ENCODE measurements at places on chromosomes 13 and 19. TPM values are rescaled to one million over a fixed set of nuclear protein-coding genes. Genes with fewer than 3 reads are reported as not detected.

Gene ZNF829
- 3.5 TPM for total RNA-seq

Gene LILRA1
- total RNA-seq: not detected

Gene TMEM86B
- total RNA-seq: 6.7 TPM

Gene LRP3
- total RNA-seq: 0.30 TPM

Gene HSH2D
- 43.5 TPM for total RNA-seq

Gene PRSS57
- total RNA-seq: not detected

Gene FFAR3
- 0.92 TPM for total RNA-seq

Gene EDDM13
- 2.2 TPM for total RNA-seq

Gene KCNRG
- total RNA-seq: 0.53 TPM

Gene FCGBP
- 2.5 TPM for total RNA-seq

Gene ADAMTSL5
- total RNA-seq: 4.9 TPM

Gene RUBCNL
- 0.76 TPM for total RNA-seq

Gene ZNF208
- total RNA-seq: 0.05 TPM

Gene FAM216B
- not detected for total RNA-seq

Gene MBD3L2
- total RNA-seq: not detected

Gene ZNF570
- total RNA-seq: 2.6 TPM

Gene ZNF414
- 23.6 TPM for total RNA-seq

Gene CGB2
- not detected for total RNA-seq

Gene PRR36
- 0.05 TPM for total RNA-seq

Gene CCNA1
- total RNA-seq: 4.3 TPM

Gene SIGLEC12
- 4.5 TPM for total RNA-seq

Gene TEKTIP1
- total RNA-seq: 2.0 TPM

Gene ZNF83
- total RNA-seq: 24.1 TPM

Gene KIR3DL2
- total RNA-seq: 0.64 TPM

Gene MISP3
- total RNA-seq: 5.3 TPM

Gene OVOL3
- total RNA-seq: not detected

Gene CTXN1
- total RNA-seq: 0.50 TPM
